ENCODE measurements at places on chromosomes 1 and 21.

DNA sequence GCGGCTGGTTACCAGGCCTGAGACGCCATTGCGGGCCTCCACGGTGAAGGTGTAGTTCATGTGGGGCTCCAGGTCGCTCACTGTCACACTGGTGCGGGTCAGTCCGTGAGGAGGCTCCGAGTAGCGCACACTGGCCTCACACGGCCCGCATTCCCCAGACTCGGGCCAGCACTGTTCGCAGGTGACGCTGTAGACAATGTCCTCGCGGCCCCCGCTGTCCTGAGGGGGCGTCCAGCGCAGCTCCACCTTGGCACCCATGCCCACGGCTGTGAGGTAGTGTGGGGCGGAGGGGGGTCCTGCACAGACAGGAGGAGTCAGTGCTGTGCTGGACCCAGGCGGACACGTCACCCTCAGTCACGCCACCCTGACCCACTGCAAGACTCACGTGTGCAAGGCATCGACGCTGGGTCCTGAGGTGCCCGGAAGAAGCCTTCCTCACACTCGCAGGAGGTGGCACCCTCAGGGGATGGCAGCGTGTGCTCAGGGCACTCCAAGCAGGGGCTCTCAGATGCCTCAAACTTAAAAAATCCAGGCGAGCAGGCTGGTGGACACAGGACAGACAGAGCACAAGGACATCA lies 17.9 kb downstream of the EPHA2 start:
- DNase-seq: no peak

DNA sequence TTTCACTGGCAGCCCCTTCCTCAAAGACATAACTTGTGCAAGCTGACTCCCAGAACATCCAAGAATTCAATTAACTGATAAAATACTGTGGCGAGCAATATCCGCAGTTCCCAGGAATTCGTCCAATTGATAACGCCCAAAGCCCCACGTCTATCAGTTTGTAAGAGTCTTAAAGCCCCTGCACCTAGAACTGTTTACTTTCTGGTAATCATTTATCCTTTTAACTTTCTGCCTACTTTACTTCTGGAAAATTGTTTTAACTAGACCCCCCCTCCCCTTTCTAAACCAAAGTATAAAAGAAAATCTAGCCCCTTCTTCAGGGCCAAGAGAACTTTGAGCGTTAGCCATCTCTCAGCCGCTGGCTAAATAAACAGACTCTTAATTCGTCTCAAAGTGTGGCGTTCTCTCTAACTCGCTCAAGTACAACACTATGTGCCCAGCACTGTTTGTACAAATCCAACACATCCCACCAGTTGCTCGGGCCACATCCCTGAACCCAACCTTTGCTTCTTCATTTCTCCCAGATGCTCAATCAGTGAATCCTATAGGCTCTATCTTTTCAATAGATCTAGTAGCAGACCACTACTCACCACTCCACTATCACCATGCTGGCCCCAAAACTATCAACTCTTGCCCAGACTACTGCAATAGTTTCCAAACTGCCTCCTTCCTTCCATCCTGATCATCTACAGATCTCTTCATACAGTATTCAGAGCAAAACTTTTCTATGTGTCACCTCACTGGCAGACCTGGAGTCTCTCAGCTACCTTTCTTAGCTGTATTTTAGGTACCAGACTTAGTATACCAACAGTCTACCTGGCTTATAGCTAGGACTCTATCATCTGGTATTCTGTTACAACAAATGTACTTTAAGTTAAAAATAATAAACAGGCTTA lies 3.3 kb upstream of the CHD1L start:
- no peak for DNase-seq

GRCh38 chr1:67846538-67846937 lies 13.3 kb upstream of the GNG12 start:
- DNase-seq: no peak

DNA sequence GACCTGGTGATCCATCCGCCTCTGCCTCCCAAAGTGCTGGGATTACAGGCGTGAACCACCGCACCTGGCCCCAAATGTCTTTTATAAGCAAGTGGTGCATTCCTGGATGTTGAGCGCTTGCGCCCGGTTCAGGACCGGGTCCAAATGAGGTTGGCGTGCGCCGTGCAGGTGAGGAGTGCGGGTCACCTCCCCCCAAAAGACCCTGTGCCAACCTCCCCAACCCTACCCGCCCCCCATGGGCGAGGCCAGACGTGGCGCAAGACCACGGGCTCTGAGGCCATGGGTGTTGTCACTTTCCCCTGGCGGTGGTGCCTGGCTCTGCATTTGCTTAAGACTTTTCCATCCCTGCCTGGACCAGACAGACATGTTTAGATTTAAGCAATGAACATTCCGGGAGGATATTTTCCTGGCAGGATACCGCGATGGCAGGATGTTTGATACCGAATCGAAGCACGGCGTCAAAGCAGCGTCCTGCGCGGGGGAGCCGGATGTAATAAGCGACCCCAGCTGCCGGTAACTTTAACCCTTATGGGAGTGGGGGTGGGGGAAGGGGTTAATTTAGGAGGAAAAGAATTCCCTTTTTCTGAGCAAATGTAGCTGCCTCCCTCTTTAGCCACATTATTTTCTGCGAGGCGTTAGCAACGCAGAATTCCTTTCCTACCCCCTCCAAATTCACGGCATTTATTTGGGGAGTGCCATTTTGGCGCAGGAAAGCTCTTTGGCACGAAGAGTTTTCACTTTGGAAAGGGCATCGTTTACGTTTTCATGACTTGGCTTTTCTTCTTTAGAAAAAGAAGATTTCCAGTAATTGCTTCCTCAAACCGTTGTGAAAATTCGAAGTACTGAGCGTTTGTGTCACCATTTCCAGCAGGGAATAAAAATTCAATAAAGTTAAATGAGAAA lies 27.8 kb upstream of the RNF187 start:
- DNase-seq: peak; percentile 55

DNA sequence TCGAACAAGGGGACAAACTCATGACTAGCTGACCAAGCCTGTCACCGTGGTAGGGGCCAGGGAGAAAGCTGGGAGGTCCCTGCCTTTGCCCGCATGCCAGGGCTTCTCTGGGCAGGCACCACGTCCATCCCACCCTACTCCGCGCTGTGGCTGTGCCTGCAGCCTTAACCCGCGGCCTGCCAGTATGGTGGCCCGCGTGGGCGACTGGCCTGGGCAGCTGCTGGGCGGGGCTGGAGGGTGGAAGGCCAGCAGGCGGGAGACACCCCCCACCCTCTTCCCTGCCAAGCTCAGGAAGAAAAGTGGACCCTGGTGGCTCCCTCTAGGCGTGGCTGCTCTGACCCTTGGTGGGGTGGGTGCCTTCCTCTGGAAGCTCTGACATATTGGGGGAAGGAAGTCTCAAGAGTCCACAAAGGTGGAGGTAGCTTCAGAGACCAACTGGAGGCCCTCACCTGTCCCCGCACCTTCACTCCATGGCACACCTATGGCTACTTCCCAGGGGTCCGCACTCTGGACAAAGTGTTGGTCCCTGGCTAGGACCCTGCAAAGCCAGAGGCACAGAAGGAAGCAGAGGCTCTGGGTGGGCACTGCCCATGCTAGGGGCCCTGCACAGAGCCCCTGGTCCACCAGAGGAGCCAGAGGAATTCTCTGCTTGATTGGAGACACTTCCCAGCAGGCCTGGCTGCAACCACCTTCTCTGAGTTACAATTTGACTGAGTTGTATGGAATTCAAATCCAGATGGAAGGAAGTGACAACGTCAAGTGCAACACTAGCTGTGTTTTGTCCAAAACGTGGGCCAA lies 3.3 kb upstream of the SKI start:
- no peak for DNase-seq

GRCh38 chr21:46406001-46406400 lies 52.7 kb upstream of the DIP2A start:
- DNase-seq: no peak

DNA sequence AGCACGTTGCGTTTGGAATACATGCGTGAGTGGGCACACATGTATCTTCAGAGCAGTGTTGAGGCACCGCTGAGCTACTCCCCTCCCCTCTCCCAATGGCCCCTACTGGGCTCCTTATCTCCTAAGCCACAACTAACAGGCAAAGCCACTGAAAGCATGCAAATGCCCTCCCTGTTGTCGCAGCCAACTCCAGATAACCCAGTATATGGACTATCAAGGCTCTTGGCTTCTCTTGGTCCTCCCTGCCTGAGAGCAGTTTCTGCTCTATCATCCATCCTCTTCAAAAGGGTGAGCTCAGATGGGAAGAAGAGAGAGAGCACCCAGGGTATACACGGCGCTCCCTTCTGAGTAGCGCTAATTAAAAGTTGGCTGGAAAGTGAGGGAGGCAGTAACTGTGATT lies 58.5 kb upstream of the CNTN2 start:
- no peak for DNase-seq

DNA sequence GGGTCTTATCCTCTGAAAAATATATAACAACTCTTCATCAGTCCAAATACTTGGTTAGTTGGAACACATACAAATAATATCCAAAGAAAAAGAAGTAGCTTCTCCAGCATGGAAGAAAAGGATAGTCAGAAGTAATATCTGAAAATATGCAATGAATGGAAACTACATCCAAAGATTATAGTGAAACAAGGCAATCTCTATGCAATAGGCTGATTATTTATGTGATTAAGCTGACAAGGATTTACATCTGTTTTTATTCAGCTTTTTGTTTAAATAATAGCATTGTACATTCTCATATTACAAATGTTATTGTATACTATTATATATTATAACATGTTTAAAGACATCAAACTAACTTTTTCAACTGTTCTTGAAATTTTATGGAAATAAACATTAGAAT lies 15.3 kb upstream of the TGFBR3 start:
- DNase-seq: no peak

DNA sequence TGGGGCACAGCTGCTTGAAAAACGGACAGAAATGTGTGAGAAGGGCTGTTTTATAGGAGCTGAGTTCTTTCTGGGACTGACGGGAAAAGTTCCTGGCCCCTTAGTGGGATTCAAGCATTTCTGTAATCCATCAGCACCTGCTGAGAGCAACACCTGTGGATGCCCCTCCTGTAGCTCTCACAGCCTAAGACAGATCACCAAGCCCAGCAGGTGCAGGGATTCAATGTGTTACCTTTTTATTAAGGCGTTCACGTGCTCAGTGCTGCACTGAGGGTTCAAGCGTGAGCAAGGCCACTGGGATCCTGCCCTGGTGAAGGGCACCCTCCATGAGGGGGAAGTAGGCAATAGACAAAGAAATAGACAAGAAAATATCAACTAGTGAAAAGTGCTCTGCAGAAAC lies 14.9 kb downstream of the OLFML2B start:
- no peak for DNase-seq

DNA sequence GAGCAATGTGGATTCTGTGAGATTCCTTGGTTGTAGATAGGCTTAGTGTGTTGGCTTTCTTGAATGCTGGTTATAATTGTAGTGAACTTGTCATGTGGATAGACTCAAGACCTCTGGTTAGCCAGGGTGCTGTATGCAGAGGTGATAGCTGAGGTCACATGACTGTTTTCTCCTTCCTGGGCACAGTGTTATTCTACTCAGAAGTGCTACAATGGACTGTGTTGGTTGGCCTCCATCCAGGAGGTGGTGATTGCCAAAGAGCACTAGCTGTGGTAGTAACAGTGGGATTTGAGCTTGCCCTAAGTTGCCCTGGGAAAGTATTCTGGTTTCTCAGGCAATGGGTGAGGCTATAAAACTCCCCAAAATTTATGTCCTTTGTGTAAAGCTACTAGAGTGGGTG lies 71.6 kb downstream of the SH3BGR start:
- DNase-seq: no peak

- peak; percentile 81 for DNase-seq
Measured at GRCh38 chr1:156385534-156386031, 16.6 kb downstream of the RHBG start.

GRCh38 chr1:53398576-53399365 lies 60.4 kb upstream of the DMRTB1 start:
- DNase-seq: no peak

DNA sequence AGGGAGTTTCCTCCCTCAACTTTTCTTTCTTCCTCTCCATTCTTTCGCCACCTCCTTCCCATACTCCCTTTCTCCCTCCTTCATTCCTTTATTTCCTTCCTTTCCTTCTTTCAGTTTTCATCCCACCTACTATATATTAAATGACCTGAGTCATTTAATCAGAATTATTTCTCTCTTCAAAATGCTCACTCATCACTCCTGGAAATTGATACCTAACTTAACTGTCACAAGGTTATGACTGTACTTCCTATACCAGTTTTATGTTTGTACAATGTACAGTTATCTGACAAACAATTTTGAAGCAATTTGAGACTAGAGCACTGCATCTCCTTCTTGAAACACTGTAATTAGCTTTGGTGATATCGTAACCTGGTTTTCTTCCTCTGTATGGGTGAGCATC lies 41.4 kb downstream of the NEXN start:
- no peak for DNase-seq

GRCh38 chr1:77060000-77060399 lies 159.2 kb downstream of the PIGK start:
- DNase-seq: peak; percentile 50

- peak; percentile 31 for DNase-seq
Measured at GRCh38 chr1:182110635-182111034, 49.1 kb upstream of the ZNF648 start.

- DNase-seq: no peak
Measured at GRCh38 chr1:22536506-22536905, 26.8 kb upstream of the EPHA8 start.

DNA sequence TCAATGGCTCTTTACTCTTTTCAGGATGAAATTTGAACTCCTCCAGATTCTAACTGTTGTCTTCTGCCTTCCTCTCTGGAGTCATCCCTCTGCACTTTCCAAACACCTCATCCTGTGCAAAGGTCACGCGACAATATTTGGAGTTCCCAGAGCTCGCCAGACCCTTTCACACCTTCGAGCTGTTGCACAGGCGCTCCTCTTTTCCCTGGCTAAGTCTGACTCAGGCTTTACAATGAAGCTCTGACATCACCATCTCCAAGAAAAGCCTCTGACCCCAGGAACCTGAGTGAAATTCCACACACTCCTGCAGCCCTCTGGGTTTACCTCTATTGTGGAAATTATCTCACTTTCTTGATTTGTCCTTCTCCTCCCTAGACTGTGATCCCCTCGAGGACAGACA lies 270.3 kb downstream of the RGS7 start:
- no peak for DNase-seq

GRCh38 chr1:101440485-101440884 lies 203.7 kb downstream of the S1PR1 start:
- DNase-seq: no peak

- no peak for DNase-seq
Measured at GRCh38 chr1:41704196-41704595, 214.5 kb downstream of the HIVEP3 start.

DNA sequence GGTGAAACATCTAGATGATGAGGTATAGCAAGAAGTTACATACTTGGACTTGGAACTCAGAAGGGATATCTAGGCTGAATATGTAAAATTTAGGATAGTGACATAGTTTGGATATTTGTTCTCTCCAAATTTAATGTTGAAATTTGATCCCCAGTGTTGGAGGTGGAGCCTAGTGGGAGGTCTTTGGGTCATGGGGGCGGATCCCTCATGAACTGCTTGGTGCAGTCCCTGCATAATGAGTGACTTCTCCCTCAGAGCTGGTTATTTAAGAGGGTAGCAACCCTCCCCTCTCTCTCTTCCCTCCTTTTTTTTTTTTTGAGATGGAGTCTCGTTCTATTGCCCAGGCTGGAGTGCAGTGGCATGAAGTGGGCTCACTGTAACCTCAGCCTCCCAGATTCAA lies 15.5 kb downstream of the ST3GAL3 start:
- no peak for DNase-seq

GRCh38 chr1:222976453-222976852 lies 161.6 kb downstream of the DISP1 start:
- DNase-seq: no peak
